ENCODE measurements at places on chromosomes 7 and 10. TPM values are rescaled to one million over a fixed set of nuclear protein-coding genes. Genes with fewer than 3 reads are reported as not detected.

IDI2 gene
- total RNA-seq: not detected

DNA sequence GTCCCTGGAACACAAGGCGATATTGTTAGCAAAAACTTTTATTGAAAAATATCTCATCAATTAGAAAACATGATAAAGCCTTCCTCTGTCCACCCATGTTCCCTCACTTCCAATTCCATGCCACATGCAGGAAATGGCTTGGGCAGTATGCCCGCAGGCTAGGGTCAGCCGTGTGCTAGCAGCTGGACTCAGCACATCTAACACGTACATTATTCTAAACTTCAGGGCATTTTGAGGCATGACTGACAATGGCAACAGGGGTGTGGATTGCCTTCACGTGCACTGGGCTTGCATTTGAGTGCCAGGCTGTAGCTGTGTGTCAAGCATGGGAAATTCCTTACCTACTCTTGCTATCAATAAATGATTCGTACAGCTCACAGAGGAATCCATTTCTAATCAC lies 642.1 kb downstream of the INHBA start:
- no peak for DNase-seq

RARRES2 gene
- total RNA-seq: 197 TPM

NKX2-3 gene
- not detected for total RNA-seq

- DNase-seq: no peak
These were observed 1047.4 kb upstream of the LRRN3 start for GRCh38 chr7:110043519-110043918.

- no peak for DNase-seq
These were observed 42.2 kb downstream of the GPR85 start for GRCh38 chr7:113044394-113044793.

- DNase-seq: no peak
These were observed 112.9 kb upstream of the JAZF1 start for GRCh38 chr7:28293527-28293835.

NUTM2A gene
- total RNA-seq: 2.3 TPM

DNA sequence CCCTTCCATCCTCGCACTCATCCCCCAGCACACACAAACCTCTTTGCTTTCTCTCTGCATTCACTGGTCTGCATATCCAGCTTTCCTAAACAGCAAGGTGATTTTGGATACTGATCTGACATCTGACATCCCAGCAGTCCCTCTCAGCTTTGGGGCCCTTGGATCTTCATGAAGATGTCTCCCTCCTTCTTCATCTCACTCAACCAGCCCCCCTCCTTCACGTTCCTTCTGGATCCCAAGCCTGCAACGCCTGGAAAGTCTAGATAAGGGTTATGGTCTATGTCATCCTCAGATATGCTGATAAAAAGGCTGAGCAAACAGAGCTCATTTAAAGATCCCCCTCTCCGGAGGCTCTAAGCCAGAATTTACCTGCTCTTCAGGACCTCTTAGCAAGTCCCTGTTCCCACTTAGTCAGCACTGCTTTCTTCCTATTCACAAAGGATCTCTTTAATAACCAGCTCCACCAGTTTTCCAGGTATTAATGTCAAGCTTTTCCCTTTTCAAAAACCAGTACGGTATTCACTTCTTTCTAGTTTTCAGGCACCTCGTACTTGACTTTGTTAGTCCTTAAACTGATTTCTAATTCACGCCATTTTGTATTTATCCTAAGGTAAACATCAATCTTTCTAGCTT lies 38.9 kb downstream of the CREB3L2 start:
- no peak for DNase-seq

IGFBP1 gene
- not detected for total RNA-seq

DNA sequence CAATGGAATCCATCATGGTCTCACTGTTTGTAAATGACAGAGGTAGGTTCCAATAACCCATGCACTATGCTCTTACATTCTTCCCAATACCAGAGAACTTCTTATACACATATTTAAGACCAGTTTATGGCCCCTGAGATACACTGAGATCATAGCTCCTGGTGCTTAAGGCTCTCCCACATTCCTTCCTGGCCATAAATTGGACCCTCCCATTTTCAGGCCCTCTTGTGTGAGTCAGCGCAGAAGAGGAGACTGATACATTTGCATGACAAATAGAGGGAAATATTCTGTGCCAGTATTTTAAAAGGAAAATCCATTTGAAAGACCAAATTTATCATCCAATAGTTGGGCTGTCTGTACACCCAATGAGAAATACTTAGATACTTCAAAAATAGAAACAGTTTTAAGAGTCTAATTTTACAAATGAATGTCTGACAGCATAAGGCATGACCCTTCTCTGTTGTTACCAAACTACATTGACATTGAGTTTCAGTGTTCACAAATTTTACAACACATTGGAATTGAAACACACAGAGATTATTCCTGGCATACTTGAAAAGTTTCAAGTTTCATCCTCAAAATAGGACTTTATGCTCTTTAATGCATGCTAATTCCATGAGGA lies 35.3 kb downstream of the SLC16A9 start:
- no peak for DNase-seq

DNA sequence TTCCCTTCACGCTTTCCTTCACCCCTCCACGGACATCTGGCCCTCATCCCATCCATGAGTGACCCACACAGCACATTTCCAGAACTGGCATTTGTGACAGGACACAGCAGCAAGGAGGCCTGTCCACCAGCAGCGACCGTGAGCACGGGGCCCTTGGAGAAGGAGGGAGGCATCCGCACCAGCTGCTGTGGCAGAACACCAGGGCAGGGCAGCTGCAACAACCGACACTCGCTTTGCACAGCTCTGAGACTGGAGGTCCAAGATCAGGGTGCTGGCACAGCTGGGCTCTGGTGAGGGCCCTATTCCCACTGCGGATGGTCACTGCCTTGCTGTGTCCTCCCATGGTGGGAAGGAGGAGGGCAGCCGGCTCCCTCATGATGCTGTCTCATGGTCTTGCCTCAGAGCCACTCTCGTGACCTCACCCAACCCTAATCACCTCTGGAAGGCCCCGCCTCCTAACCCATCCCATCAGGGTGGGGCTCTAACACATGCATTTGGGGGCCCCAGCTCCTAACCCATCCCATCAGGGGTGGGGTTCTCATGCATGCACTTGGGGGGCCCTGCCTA lies 36.7 kb downstream of the PTPRN2 start:
- no peak for DNase-seq

GRCh38 chr7:140342727-140343514 lies 55.4 kb downstream of the SLC37A3 start:
- no peak for DNase-seq

- DNase-seq: no peak
These were observed 60.9 kb downstream of the MRPL32 start for GRCh38 chr7:42993038-42993437.

DNA sequence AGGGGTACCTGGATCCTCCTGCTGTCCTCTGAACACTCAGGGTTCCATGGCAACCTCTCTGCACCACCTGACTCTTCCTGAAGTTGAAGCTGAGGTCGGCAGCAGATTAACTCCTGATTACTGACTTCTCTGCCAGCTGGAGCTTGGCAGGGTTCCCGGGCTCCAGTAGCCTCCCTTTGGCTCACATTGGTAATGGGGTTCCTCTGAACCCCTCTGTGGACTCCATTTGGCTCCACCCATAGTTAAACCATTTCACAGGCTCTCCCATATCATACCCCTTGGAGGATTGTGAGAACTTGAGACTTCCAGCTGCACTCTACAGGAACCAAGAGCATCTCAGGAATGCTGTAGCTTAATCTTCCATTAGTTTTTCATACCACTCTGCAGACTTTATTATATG lies 292.5 kb downstream of the HDAC9 start:
- DNase-seq: no peak

DNA sequence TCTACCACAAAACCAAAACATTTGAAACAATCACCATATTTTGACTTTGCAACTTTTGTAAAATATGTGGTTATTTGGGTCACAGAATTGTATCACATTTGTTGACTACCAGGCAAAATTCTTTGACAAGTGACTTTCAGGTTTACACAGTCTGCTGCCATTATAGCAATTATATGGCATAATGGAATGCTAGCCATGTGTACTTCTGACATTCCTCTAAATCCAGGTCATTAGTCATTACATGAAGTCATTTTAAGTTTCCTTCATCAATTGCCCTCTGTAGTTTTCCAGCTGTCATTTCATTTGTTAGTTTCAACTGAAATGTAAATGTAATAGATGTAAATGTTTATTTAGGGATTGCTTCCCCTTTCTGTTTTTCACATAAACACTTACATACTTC lies 137.5 kb downstream of the IMMP2L start:
- no peak for DNase-seq

COG5 gene
- total RNA-seq: 31.8 TPM

DNA sequence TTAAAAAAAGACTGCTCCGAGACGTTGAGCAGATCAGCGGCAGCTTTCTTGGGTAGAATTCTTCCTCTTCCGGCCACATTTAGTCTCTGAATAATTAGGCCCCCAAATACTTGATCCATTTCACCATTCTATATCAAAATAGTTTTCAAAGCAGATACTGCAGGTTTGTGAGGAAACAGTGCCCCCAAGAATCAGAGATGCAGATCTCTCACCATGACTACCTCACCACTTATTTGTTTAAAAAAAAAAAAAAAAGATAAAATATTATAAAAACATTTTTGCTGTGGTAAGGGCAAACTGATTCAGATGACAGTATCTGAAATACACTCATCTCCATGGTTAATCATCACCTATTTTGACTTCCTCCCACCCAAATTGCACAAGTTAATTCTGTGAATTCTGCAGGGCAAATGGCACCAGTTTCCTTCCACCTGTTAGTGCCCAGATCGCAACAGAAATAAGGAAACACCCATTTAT lies 210.4 kb downstream of the FAM107B start:
- no peak for DNase-seq

DNA sequence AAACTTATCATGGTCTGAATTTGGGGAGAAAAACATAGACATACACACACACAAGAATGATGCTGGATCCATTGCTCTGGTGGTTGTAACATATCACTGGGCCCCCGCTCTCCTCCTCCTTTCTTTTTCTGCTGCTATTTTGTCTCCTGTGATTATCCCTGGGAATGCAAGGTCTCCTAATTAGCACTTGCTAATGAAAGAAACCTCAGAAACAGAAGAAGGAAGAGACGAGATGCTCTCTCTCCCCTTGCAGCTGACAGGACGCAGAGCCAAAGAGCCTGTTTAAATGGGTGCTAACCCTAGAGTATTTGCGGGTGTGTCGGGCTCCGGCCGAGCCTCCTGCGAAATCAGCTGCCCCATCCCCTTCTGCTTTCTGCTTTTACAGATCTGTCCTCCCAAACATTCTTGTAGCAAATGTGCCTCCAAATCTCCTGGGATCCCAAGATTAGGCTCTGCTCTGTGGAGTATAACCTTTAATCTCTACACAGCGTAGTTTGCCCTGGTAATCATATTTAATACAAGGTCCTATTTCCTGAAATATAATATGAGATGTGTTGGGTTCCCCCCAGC lies 81.5 kb downstream of the FRMPD2 start:
- DNase-seq: no peak

DNA sequence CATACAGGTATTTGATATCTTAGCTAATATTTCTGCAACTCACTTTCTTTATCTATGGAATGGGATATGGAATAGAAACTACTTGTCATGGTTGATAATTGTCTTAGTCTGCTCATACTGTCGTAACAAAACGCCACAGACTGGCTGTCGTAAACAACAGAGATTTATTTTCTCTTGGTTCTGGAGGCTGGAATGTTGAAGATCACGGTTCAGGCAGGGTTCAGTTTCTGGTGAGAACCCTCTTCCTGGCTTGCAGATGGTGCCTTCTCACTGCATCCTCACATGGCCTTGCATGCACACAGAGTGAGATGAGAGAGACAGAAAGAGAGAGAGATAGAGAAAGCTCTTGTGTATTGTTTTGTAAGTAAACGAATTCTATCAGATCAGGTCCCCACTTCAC lies 332.7 kb upstream of the MAGI2 start:
- no peak for DNase-seq

- DNase-seq: no peak
These were observed 5.3 kb upstream of the FHIP2A start for GRCh38 chr10:114816308-114816707.

GRCh38 chr10:132400547-132401151 lies 3.6 kb downstream of the PWWP2B start:
- DNase-seq: no peak

DNA sequence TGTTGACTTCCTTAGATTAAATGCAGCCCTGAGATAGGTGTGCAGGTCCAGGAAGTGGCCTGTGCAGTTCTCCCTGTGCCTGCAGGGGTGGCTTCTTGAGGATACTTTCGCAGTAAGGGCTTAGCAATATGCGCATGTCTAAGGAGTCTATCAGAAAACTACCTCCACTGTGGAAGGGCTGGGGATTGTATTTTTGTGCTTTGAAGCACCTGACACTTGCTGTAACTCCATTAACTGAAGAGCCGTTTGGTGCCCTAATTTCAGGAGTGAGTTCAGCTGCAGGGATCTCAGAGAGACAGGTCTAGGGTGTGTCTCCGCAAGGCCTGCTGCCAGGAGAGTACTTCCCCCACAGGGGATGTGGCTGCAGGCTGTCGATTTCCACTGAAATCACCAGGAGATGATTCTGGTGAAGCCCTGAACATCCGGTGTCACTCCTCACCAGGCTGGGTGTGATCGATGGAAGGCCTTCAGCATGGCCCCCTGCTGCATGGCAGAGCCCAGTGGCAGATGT lies 35.5 kb downstream of the IKZF1 start:
- DNase-seq: no peak

DNA sequence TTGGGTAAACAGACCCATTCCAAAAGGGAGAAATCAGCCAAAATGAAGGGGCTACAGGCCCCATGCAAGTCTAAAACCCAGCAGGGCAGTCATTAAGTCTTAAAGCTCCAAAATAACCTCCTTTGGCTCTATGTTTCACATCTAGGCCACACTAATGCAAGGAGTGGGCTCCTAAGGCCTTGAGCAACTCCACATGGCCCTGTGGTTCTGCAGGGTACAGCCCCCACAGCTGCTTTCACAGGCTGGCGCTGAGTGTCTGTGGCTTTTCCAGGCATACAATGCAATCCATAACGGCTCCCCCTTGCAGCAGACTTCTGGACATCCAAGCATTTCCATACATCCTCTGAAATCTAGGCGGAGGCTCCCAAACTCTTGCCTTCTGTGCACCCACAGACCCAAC lies 9.0 kb downstream of the TMEM243 start:
- DNase-seq: no peak

DNA sequence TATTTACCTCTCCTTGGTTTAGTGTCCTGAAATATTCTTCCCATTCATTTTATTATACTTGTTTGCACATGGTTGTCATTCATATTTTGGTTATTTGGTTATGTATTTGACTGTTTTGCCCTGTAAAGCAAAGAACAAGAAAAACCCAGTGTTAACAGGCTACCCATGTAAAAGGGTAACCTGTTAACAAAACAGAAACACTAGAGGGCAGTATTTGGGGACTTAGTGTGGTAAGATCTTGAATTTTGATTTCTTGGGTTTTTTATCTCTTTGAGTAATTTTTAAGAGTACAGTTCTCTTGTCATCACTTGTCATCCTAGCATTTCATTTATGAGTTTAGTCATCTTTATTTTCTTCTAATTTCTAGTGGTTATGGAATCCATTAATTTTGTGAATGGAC lies 51.3 kb downstream of the POLL start:
- no peak for DNase-seq

DNA sequence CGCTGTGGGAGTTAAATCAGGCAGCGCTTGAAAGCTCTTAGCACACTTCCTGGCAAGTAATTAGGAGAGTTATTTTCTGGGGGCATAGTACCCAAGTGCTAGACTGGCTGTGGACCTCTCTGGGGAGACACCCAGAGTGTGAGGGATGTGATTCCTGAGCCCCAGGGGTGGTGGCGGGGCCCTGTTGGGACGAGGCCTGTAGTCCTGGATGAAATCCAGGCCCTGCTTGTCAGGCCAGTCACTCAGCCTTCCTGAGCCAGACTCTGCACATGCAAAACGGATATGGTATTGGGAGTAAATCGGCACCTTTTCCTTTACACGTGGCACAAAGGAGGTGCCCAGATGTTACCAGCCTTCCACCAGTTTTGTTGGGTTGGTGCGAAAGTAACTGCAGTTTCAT lies 31.2 kb downstream of the TRRAP start:
- no peak for DNase-seq

FAM237B gene
- total RNA-seq: not detected

All from right atrium auricular region (tissue), 2 donors.